ENCODE measurements at places on chromosomes 7 and 10.

DNA sequence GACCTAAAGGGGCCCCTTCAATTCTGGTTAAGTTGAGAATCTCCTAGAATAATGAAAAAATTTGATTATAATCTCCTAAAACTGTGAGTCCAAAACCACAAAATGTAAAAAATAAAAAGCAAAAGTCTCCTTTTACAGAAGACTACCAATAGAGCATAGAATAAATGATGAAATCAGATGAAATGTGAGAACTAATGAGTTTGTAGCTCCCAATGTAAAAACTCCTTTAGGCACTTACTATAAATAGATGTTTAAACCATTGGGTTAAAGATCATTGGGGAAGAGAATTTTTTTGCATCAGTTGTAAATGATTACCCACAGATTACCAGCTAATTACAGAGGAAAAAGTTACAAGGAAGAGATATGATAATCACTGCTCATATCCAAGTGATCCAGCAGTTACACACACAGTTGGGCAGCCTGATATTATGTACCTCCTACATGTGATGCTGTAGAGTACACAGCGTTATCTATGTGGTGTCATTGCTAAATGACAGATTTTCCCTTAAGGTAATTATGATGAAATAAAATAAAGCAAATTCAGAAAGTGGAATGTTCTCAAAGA is 282.7 kb upstream of the SEMA3D start:
- no peak for DNase-seq

DNA sequence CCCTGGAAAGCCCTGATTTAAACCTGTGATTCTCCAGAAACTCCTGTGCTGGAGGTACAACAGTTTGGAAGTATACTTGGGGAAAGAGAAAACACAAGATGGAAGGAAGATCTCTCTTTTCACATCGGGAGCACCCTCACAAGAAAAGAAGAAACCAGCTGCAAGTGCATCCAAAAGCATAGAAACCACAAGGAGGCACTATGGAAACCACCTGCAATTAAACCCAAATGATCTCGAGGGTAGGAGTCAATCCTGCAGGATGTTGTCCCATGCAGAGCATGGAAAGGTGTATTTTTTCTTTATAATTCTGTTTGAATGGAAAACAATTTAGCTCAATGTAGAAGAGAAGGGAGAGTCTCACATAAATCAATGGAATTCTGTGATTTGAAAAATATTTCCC is 210.5 kb downstream of the TWIST1 start:
- DNase-seq: no peak

GRCh38 chr10:127044186-127044585 is 139.0 kb downstream of the DOCK1 start:
- DNase-seq: no peak

DNA sequence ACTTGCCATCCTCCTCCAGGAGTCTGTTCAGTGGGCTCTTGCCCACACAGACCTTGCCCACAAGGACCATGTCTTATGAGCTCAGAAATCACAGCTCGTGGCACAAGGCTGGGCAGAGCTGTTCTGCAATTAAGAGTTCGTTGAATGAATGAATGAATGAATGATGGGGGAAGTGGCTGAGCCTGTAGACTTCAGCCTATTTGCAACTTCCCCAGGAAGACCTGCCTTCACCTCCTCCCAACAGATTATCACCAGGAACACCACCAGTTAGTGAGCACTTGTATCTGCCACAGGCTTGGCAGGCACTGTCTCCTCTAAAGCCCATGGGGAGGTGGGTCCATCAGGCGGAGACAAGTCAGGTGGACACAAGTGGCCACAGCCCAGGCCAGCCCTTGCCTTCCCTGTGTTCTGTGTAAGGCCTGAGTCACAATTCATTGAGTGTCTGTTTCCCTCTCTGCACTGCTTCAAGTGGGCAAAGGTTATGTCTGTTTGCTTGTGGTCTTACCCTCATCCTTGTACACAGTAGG is 1.8 kb upstream of the FGF8 start:
- no peak for DNase-seq

DNA sequence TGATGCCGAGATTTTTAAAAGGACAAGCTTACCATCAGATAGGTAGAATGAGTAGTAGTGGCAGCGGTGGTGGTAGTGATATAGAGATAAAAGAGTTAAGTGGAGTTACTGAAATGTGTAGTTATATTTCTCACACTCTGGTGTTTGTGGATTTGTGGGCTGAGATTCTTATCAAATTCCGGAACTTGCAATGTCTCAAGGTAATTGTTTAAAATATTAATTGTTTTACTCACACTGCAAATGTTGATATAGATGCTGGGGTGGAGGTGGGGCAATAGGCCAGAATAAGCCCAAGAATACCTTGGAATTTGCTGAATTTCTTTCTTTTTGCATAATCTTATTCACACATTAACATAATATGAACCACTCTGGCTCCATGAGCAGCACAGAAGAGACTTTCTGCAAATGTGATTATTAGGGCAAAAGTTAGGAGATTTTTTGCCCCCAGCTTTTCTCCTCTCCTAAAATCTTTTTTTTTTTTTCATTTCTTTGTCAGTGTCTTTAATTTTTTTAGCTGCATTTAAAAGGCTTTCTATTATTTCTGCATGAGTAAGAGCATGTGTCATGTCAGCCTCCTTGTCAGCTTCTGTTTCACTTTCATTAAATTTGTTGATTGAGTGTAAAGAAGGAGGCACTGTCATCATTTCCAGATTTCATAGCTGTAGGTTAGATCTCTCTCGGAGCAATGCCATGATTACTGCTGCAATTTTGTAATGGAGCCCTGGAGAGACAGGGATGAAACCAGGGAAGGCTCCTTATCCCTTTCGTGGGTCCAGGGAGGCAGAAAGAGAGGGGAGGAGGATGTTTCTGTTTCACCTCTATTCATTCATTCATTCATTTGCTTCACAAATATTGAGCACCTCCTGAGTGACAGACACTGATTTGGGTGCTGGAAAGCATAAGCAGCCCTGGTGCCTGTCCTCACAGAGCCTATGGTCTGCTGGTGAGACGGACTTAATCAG is 13.1 kb upstream of the SGMS1 start:
- DNase-seq: no peak

DNA sequence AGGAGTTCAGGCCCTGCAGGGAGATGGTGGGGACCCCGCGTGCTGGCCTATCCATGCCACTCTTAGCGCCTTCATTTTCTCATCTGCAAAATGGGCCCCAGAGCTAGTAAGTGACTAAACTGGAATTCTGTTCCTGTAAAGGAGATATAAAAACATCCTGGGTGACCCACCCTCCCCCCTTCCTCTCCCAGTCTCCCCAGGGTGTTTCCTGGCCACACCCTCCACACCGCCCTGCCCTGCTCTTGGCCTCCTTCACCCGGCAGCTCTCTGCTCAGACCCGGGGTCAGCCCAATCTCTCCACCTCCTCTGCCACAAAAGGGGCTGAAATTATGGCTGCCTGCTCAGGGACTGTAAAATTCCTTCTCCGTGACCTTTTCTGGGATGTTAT is 70.7 kb downstream of the C10orf105 start:
- DNase-seq: no peak

GRCh38 chr10:105278439-105278838 is 637.3 kb downstream of the SORCS3 start:
- no peak for DNase-seq

- DNase-seq: no peak
Measured at GRCh38 chr7:130196476-130196875, 8.7 kb downstream of the TMEM209 start.

- no peak for DNase-seq
Measured at GRCh38 chr10:72597897-72598296, 28.0 kb downstream of the MICU1 start.

- no peak for DNase-seq
Measured at GRCh38 chr7:38673795-38674194, 42.6 kb upstream of the AMPH start.

GRCh38 chr7:136958016-136958415 is 89.6 kb downstream of the CHRM2 start:
- DNase-seq: no peak

DNA sequence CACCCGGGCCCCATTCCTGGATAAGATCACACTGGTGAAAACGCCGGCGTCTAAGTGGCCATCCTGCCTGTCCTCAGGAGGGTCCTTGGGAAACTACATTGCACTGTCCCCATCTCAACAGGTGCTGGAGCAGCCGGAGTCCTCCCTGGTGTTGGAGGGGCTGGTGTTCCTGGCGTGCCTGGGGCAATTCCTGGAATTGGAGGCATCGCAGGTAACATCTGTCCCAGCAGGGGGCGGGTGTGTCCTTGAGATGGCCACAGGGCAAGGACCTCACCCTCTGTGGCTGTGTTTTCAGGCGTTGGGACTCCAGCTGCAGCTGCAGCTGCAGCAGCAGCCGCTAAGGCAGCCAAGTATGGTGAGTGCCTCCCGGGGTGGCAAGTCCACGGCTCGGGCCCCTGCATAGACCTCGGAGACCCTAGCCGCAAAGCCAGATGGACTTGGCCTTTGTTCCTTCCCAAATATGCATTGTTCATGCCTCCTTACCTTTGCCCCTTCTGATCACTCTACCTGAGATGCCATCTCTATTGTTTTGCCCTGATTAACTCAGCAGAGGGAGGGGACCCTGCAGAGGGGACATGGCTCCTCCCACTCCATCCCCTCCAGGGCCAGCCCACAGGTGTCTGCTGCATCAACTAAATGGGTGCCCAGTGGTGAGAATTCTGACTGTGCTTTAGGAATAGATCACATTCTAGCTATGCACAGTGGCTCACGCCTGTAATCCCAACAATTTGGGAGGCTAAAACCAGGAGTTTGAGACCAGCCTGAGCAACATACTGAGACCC is 23.8 kb downstream of the ELN start:
- DNase-seq: no peak

GRCh38 chr10:59805014-59805413 is 51.8 kb upstream of the MRLN start:
- DNase-seq: no peak

GRCh38 chr7:139119486-139119849 is 9.9 kb upstream of the ZC3HAV1 start:
- no peak for DNase-seq

- no peak for DNase-seq
Measured at GRCh38 chr10:96612055-96612830, 25.4 kb upstream of the TM9SF3 start.

DNA sequence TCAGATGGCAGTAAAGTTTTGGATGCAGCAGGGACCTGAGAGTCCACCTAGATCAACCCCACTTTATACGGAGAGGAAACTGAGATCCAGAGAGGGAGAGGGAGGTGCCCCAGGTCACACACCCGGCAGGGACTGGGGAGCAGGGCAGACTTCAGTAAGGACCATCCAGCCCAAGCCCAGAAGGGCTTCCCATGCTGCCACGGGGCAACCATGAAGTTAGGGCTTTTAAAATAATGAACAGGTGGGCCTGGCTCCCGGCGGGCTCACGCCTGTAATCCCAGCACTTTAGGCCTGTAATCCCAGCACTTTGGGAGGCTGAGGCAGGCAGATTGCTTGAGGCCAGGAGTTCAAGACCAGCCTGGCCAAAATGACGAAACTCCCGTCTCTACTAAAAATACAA is 98.5 kb downstream of the HIP1 start:
- DNase-seq: no peak

DNA sequence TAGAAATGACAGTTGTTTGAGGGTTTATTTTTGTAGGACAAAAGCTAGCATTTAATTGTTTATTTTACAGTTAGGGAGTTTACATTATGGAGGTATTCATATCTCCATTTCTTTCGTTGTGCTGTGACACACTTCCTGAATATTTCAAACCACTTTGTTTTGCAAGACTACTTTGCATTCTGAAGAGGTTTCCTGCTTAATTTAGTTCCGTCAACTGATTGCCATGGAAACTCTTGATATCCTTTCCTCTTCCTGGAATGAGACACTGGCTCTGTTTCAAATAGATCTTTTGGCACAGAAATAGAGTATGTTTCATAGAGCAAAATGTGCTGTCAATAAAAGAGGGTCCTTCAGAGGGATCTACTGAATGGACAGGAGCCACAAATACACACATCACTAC is 159.5 kb upstream of the AGR3 start:
- DNase-seq: no peak

DNA sequence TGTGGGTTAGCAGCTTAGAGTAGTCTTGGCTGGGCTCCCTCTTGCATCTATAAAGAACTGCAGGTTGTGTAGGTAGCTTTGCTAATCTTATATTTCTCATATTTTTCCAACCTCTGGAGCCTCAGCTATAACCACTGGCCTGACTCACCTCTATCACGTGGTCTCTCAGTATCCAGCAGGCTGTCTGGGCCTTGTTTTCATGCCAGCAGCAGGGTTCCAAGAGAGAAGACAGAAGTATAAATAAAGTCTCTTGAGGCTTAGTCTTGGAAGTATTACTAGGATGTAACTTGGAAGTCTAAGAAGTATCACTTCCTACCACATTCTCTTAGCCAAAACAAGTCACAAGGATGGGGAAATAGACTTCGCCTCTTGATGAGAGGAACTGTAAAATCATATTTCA is 73.3 kb downstream of the WIPF3 start:
- no peak for DNase-seq

- DNase-seq: no peak
Measured at GRCh38 chr10:17286562-17287550, 58.8 kb downstream of the VIM start.

DNA sequence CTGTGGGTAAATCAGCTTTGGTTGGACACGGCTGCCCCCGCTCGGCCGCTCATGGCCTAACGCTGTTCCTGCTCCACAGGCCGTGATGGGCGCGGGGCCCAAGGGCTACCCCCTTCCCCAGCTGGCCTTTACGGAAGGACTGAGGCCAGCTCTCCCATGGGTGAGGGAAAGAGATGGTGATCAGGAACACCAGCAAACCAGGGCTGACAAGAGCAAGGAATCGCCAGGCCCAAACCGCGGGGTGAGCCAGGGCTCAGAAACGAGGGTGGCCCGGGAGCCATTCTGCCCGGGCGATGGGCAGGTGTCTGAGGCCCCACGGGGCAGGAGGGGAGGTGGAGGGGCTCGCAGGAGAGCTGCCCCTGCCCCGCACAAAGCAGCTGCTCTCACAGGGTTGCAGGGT is 26.6 kb downstream of the GPER1 start:
- no peak for DNase-seq

GRCh38 chr7:30842542-30843451 is 68.9 kb upstream of the AQP1 start:
- DNase-seq: no peak

- DNase-seq: no peak
Measured at GRCh38 chr7:84187813-84188510, 6.6 kb downstream of the SEMA3A start.

GRCh38 chr7:38179776-38180226 is 1.8 kb downstream of the STARD3NL start:
- DNase-seq: no peak
